H1 (cell line): ENCODE measurements at places on chromosomes 6 and 20. TPM values are rescaled to one million over a fixed set of nuclear protein-coding genes. Genes with fewer than 3 reads are reported as not detected.

LY6G6F gene
- not detected in 2 replicates for total RNA-seq

MYB gene
- total RNA-seq, result 7.6 and 9.2 TPM in 2 replicates

DUSP15 gene
- 0.91 and 1.0 TPM in 2 replicates for total RNA-seq

GRCh38 chr6:33075568-33076405 is at the start of gene HLA-DPB1:
Gene HLA-DPB1, plus strand, starts transcription at chr6:33075990. Its CDS starts 52 bp downstream, at chr6:33076042.
- no peaks in the 10 kb centered on the region for H3K4me1 ChIP-seq
- no peak within 1 kb of the TSS for H3K4me3 ChIP-seq
- DNase-seq, result no peak
- H3K27me3 ChIP-seq, result 0 out of 2 replicates have a peak, but pooled peaks cover under 1% of the 10 kb centered on the region
- H3K36me3 ChIP-seq, result no peaks in the 10 kb centered on the region
- H3K27ac ChIP-seq, result no peak within 1 kb of the TSS

GRCh38 chr6:37435816-37436215 is 2.8 kb downstream of the CMTR1 start:
- peaks cover 12% of the 10 kb centered on the region for H3K4me1 ChIP-seq
- no peaks in the 10 kb centered on the region for H3K27me3 ChIP-seq
- H3K27ac ChIP-seq, result no peak overlapping the region
- DNase-seq, result no peak

DNA sequence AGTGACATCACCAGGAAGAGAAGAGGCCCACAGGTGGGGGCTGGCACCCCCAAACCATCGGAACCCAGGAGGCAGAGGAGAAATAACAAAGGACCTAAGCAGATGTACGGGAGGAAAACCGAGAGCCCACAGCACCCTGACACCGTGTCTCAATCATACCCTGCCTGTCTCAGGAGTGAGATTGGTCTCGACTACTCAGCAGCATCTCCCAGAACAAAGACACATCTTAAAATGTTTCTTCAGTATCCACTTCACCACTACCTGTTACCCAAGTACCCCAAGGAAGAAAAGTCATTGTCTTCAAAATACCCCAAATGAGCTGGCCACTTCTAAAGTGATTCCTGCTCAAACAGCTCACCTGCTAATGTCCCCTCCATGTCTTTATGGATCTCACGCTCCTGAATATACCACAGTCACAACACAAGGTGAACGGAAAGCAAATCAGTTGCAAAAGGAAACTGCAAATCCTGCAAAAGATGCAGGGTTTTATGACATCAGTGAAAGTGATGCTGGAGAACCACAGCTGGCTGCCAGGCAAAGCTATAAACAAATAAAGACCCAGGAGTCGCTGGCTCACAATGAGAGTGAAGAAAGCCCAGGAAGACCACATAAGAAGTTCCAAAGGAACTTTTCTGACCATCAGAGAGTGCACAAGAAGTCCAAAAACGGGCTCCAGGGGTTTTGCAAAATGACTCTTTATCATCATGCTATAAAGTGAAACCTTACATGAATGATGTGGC is 44.1 kb downstream of the PREX1 start:
- H3K27me3 ChIP-seq, result no peaks in the 10 kb centered on the region
- no peak overlapping the region for H3K4me3 ChIP-seq
- H3K27ac ChIP-seq, result no peak overlapping the region
- DNase-seq, result no peak

GRCh38 chr6:130847001-130847910 is 20.1 kb downstream of the SMLR1 start:
- no peaks in the 10 kb centered on the region; the same call in none of the 2 replicates for H3K4me1 ChIP-seq
- H3K36me3 ChIP-seq, result no peaks in the 10 kb centered on the region; the same call in 1 of the 2 replicates
- H3K4me3 ChIP-seq, result no peak overlapping the region
- no peaks in the 10 kb centered on the region for H3K27me3 ChIP-seq
